ENCODE measurements at places on chromosomes 2 and 18. TPM values are rescaled to one million over a fixed set of nuclear protein-coding genes. Genes with fewer than 3 reads are reported as not detected.

DNA sequence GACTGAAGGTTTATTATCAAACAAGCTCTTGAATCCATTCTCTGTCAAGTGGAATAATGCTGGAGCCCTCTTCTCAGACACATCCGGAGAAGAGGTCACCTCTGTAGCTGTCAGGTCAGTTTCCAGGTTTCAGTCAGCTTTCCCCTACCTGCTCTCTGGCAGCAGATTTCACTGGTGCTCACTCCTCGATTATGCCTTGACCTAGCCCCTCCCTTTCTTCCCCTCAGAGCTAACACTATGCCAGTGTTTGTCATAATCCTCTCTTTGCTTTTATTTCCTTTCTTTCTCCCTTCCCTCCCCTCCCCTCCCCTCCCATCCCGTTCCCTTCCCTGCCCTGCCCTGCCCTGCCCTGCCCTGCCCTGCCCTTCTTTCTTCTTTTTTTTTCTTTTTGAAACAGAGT, 22.5 kb upstream of the PLEKHM3 start:
- no peak for DNase-seq

GRCh38 chr2:20614201-20615067, 36.5 kb downstream of the HS1BP3 start:
- no peak for DNase-seq

DNA sequence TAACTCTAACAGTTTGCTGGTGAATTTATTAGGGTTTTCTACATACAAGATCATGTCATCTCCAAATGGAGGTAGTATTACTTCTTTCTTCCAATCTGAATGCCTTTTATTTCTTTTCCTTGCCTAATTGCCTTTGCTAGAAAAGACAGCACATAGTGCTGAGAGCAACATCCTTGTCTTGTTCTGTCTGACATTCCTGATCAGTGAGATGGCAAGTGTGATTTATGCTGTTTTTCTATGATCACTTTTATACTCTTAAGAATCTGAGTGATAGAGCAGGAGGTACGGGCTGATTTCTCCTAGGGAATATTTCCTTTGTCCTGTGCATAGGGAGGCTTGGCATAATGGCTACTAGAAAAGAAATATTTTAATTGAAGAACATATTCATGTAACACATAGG, 17.3 kb downstream of the LYPD6B start:
- no peak for DNase-seq

- no peak for DNase-seq
Observed at GRCh38 chr2:139409212-139409611, 629.0 kb upstream of the NXPH2 start.

DNA sequence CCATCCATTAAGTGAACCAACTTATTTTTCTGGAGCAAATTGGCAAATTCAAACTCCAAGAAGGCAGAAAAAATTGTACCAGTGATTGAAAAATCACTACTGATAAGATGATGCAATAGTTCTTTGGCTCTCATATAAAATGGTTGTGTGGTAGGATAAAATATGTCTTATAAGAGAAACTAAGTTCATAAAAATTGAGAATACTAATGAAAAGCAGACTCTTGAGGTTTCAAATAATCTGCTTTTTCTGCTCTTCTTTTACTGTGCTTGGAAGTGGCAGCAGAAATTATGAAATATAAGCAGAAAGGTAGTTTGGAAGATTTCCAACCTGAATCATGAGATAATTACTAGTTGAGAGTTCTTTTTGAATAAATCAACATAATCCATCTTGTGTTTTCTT, 61.9 kb downstream of the PPP1R1C start:
- DNase-seq, result no peak

DNA sequence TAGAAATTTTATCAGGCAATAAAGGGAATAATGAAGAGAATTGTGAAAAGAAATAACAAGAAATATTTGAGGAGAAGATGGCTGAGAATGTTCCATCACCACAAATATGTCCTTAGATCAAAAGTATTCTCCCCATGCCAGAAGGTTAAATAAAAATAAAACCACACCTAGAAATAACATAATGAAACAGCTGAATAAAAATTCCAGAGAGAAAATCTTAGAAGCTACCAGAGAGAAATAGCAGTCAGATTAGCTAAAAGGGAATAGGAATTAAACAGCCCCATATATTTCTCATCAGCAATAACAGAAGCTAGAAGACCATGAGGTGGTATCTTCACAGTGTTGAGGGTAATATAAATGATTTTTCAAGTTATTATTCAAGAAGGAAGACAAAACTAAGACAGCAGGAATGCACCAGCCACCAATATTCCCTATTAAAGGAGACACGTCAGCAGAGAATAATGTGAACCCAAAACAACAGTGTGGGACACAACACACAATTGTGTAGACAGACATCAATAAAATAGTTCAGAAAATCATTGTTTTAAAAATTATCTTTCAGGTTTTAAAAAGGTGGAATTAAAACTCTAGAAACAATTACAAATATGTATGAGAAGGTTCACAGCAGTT, 82.0 kb upstream of the NEDD4L start:
- no peak for DNase-seq

GRCh38 chr2:119586085-119586484, 41.8 kb downstream of the CFAP221 start:
- DNase-seq, result no peak

DNA sequence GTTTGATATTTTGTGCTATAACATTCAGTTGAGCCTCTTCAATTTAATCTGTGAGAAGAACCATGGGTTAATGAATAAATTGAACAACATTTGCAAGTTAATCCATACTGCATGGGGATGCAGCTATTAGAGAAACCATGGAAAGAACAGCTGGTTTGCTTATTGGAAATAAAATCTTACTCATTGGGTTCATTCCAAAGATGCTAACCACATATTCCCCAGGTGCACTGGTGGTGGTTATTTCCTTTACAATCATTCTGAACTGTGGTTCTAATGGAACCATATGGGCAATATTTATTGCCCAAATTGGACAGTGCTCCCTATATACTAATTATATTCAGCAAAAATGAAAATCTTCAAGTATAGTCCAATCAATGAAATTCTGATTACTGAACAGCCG, 1200.4 kb upstream of the CDH2 start:
- DNase-seq, result no peak

DNA sequence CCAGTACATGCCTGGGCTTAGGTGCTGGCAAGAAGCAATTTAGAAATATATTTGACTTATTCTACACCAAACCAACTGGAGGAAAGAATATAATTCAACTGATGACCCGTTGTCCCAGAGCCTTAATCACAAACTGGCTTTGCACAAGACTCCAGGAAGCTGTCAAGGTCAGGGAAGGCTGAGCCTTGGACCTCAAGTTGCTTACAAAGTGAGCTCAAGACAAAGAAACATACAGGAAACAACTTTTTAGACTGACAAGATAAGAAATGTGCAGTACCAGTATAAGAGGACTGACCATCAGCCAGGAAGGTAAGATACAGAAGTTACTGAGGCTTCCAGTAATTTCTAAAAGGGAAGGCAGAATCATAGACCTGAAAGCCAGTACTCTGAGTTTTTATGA, 35.0 kb upstream of the GPR55 start:
- DNase-seq, result no peak

GRCh38 chr2:150698016-150698661, 210.7 kb upstream of the RND3 start:
- no peak for DNase-seq

DNA sequence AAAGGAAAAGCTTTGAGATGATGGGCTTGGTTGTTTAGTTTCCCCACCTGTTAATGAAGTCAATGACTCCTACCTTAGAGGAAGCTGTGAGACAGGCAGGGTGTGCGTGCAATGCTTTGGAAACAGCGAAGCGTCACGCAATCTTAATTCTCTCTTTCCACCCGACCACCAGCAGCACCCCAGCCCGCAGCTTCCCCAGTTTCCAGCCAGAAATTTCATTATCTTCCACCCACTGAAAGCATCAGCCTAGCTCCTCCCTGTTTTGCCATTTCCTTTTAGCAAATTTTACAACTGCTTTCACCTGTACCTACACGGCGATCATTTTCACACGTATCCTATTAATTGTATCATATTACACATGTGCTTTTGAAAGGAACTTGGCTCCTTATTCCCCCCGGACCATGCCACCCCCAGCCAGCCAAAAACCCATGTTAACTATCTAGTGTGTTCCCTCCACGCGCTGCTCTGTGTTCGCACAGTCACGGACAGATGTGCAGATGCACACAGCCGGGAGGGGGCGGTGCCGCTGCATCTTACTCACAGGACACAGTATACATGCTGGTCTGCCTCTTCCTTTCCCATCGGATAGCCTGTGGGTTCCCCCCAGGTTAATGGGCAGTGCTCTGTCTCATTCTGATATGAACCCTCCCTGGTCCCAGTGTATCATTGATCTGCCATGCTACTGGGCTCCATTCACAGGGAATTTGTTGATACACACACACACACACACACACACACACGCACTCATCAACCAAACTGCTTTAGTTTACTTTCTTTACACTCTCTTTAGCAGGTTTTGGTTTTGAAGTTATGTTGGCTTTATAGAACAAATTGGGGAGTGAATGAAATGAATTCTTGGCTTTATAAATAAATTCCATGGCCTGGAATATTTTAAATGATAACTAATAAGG, 22.4 kb downstream of the CYP27C1 start:
- DNase-seq, result no peak

DNA sequence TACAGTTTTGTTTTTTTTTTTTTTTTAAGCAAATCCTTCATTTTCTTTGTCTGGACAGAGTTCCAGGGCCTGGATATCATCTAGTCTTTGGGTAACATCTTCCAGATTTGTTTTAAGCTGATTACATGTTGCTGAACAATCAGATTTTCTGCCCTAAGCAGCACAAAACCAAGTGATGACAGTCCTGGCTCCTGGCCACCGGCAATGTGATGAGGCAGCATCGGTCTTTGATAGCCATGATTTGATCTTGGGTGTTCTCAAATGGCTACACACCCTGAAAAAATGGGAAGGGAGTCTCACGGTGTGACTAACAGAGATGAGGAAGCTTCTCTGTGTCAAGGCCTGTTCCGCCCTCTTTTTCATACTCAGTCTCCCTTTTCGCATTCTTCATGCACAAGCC, 708.6 kb upstream of the ZEB2 start:
- peak; percentile 49 for DNase-seq

DNA sequence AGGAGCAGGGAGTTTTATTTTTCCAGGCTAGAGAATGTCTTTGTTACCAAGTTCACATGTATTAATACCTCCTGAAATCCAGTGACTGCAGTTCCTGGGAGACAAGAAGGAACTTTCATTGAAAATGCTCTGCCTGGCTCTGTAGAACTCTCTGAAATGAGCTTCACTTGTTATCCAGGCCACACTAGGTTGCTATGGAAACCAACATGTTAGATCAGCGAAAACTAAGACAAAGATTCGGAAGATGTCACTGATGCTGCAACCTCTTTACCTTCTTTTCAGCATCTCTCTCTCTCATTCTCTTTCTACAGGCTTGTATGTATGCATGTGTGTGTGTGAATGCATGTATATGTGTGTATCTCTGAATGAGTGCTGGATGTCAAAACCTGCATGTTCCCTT, 218.5 kb downstream of the TRIB2 start:
- DNase-seq, result no peak

DNA sequence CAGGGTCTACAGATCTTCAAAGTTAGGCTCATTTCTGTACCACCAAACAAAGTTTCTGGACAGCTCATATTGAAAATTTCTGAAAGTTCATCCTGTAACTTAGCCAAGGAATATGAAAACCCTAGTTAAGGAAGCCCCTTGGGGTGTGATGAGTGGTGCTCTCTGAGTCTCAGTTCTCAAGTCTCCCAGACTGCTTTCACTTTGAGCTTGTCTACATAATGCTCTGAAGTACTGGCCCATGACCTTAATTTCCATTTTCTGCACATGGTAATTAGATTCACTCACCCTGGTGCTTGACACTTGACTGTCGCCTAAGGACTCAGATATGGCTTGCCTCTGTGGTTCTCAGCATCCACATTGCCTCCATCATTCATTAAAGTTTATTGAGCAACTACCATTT, 51.7 kb upstream of the SATB2 start:
- no peak for DNase-seq

- DNase-seq, result no peak
Observed at GRCh38 chr2:201407265-201407664, 44.0 kb downstream of the TRAK2 start.

DNA sequence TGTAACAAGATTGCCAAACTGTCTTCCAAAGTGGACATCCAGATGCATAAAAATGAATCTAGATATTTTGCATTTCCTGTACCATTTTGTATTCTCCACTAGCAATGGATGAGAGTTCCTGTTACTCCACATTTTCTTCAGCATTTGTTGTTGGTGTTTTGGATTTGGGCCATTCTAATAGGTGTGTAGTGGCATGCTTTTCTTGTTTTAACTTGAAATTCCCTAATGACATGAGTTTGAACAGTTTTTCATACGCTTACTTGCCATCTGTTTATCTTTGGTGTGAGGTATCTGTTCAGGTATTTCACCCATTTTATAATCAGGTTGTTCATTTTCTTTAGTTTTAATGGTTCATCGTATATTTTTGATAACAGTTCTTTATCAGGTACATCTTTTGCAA, 73.9 kb downstream of the UBE2E3 start:
- no peak for DNase-seq

- DNase-seq, result no peak
Observed at GRCh38 chr2:26639685-26640243, 1.4 kb downstream of the CIB4 start.

GRCh38 chr18:74152270-74152669, 3.9 kb downstream of the TIMM21 start:
- DNase-seq, result no peak

- peak; percentile 49 for DNase-seq
Observed at GRCh38 chr18:55322178-55322735, 265.7 kb downstream of the TCF4 start.

GRCh38 chr2:11976073-11976472, 229.6 kb downstream of the LPIN1 start:
- DNase-seq, result no peak

DNA sequence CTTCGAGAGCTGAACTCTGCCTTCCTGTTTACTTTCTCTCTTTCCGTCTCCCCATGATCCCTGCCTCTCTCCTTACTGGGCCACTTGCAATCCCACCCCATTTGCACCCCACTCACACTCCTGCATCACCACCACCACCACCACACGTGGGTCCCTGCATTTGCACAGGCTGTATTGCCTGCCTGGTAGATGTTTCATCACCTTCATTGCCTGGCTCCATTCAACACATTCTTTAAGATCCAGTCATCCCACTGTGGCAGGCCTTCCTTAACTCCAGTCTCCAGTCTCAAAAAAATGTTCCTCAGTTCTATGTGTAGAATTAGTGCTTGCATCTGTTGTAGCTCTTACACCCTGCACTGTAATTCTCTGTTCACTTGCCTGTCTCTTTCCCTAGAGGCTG, 13.9 kb downstream of the NOSTRIN start:
- no peak for DNase-seq

- no peak for DNase-seq
Observed at GRCh38 chr2:208025814-208026184, 472 bp upstream of the PLEKHM3 start.

BOK gene
- total RNA-seq, result 79.6 TPM

UGT1A4 gene
- not detected for total RNA-seq

C2orf78 gene
- total RNA-seq, result not detected

STPG4 gene
- 0.46 TPM for total RNA-seq

NEURL3 gene
- not detected for total RNA-seq

POTEI gene
- 0.46 TPM for total RNA-seq

ANKRD30B gene
- 0.37 TPM for total RNA-seq

GPR39 gene
- not detected for total RNA-seq

CFC1 gene
- 1.8 TPM for total RNA-seq

THADA gene
- total RNA-seq, result 41.6 TPM

IL36G gene
- not detected for total RNA-seq

ANTXR1 gene
- 43.0 TPM for total RNA-seq
